ENCODE measurements at places on chromosomes 6 and 20.

DNA sequence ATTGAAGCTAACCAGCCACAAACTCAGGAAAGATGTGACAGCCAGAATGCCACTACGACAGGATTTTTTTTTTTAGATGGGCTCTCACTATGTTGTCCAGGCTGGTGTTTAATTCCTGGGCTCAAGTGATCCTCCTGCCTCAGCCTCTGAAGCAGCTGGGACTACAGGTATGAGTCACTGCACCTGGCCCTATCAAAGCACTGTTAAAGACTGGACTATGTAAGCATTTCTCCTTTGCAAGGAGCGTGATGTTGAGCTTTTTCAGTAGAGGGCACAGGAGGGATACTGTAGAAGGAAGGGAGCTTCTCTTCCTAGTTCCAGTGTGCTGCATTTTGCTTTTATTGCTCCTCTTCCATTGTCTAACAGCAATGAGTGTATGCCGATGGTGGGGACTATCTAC lies 35.8 kb downstream of the ZBTB9 start:
- DNase-seq: no peak

GRCh38 chr6:29465279-29465678 lies 8.3 kb downstream of the OR2H1 start:
- DNase-seq: no peak

DNA sequence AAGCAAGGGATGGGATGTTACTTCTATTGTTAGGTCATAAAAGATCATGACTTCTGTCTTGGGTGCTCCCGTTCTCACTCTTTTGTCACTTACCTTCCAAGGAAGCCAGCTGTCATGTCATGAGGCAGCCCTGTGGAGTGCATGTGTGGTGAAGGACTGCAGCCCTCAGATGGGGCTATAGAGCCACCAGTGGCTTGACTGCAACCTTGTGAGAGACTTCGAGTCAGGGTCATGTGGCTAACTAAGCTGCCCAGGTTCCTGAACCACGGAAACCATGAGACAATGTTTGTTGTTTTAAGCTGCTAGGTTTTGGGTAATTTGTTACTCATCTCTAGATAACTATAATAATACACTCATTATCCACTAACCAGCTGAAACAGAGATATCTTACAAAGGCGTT lies 477.1 kb downstream of the BTBD3 start:
- no peak for DNase-seq

DNA sequence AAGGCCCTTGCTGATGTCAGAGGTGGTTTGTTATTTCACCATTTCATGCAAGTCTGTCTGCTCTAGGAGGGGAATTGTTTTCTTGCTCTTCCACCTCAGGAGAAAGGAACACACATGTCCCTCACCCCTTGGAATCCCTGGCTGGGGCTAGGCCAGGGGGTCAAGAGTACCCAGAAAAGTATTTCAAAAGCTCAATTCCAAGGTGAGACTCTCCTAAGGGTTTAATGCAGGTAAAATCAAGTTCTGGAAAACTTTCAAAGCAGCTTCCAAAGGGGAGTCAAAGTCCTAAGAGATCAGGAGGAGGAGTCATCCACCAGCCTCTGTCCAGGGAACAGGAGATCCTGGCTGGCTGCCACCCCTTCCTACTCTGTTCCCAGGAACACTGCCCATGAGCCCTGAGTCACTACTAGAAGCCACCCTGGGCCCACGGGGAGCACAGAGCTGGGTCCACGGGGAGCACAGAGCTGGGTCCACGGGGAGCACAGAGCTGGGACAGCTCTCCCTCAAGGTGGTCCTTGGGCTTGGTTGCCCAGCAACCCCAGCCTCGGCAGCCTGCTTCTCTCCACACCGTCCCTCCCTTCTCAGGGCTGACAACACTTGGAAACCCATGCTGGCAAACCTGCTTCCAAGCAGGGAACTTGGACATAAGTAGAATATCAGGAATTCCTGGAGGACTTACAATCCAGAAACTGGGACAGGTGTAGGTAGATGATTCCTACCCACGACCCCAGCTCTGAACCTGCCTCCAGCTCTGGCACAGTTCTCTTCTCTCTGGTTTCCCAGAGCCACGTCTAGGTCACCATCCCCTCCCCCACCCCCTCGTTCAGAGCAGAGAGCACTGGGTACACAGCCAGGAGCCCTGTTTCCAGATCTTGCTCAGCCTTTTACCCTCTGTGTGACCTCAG lies 35.3 kb upstream of the CDKN1A start:
- no peak for DNase-seq

- DNase-seq: no peak
These were observed 60.0 kb downstream of the PTPN1 start for GRCh38 chr20:50569864-50570836.

DNA sequence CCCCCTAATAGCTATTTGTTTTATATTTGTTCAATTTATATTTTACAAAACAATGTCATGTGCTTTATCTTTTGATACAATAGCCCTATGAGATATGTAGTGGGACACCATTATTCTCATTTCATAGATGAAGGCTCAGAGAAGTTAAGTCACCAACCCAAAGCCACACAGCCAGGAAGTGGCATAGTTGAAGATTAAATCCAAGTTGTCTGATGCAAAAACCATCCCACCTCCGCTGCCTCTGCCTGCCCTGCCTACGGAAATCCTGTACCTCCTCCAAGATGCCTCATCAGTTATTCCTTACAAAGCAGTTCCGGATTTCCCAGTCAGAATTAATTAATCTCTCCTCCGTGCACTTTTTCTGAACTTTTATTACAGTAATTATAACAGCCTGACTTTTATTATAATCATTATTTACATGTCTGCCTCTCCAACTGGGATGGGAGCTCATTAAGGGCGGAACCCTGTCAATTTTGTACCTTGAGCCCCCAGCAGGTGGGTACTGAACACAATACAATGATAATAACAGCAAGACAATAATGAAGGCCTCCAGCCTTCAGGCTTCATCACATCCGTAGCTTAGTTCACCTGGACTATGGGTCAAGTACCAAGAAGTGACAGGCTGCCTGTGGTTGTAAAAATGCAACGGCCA lies 54.7 kb downstream of the LRFN2 start:
- no peak for DNase-seq

GRCh38 chr6:38646166-38646878 lies 6.6 kb upstream of the BTBD9 start:
- DNase-seq: no peak

- DNase-seq: no peak
These were observed 81.7 kb upstream of the TOX2 start for GRCh38 chr20:43832961-43833360.

- DNase-seq: no peak
These were observed 70.6 kb upstream of the DST start for GRCh38 chr6:56713254-56713672.

DNA sequence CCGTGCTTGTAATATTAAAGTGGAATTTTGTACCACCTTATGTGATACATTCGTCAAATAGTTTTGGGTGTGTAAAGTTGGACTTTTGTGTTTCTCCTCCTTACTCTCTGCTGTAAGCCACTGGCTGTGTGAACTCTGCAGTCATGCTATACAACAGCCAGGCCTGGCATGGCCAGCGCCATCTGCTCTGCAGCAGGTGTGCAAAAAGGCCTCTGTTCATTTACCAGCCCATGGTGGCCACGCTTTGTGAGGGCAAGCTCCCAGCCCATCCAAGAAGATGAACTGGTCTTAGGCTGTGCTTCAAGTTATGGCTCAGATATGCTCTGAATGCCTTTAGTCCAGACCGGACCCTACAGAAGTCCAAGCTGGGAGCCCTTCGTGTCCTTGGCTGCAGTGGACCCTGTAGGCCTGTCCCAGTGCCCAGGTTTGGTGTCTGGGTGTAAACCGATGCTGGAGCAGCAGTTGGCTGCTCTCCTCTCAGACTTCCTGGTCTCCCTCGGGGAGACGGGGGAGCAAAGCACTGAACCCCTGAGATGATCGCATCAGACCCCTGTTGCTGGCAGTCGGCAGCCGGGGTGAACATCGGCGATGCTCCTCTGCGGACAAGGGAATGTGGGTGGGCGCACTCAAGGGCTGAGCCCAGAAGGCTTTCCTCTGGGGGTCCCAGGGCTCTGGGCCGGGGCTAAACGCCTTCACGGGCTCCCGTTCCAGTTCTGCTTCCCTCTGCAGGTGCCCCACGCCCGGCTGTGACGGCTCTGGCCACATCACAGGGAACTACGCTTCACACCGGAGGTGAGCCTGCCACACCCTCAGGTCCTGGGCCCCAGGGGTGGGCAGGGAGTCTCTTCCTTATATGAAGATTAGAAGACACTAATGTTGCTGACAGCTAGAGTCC lies 28.6 kb upstream of the PCMTD2 start:
- DNase-seq: no peak

- no peak for DNase-seq
These were observed 704.3 kb downstream of the EPM2A start for GRCh38 chr6:145031001-145031400.

DNA sequence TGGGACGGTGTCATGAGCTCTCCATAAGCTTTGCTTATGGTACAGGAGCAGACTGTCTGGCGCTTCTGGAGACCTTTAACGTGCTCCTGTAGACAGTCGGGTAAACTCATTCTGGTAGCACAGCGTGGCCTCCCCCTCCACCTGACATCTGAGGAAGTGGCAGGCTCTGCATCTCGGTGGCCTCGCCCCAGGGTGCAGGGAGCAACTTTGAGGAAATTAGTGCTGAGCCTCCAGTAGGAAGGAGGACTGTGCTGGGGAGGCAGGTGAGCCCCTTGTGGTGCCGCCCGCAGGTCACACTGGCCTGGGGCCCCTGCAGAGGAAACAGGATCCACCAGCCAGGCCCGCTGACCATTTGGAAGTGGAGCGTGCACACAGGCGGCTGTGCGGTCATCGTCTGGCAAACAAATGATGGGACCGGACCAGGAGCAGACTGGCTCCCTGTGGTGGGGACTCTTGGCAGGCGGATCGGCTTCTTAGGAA lies 57.9 kb downstream of the SYNJ2 start:
- DNase-seq: no peak
